ENCODE measurements at places on chromosomes 13 and 19.

GRCh38 chr13:20090349-20090748 lies 70.5 kb downstream of the GJA3 start:
- no peak for DNase-seq

GRCh38 chr13:49810567-49811526 lies 18.4 kb upstream of the KPNA3 start:
- DNase-seq = no peak

DNA sequence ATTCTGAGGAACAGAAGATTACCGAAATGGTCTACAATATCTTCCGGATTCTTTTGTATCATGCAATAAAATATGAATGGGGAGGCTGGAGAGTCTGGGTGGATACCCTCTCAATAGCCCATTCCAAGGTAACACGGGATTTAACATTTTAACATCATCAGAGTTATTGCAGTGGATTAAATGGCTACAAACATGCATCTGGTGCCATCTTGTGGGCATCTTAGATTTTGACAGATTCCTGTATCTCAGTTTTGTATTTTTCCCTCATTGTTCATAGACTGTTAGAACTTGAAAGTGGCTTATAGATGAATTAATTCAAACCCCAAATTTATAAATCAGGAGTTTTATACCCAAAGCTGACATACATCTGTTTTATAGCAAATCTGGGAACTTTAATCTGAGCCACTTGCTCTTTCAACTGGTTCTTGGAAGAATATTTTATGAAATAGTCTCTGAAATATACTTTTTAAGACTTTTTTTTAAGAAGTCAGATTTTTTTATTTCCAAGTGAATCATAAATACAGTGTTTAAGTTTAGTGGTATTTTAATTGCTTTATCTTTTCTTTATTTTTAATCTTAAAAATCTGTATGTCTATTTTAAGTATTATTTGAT lies 215.2 kb downstream of the NBEA start:
- no peak for DNase-seq

DNA sequence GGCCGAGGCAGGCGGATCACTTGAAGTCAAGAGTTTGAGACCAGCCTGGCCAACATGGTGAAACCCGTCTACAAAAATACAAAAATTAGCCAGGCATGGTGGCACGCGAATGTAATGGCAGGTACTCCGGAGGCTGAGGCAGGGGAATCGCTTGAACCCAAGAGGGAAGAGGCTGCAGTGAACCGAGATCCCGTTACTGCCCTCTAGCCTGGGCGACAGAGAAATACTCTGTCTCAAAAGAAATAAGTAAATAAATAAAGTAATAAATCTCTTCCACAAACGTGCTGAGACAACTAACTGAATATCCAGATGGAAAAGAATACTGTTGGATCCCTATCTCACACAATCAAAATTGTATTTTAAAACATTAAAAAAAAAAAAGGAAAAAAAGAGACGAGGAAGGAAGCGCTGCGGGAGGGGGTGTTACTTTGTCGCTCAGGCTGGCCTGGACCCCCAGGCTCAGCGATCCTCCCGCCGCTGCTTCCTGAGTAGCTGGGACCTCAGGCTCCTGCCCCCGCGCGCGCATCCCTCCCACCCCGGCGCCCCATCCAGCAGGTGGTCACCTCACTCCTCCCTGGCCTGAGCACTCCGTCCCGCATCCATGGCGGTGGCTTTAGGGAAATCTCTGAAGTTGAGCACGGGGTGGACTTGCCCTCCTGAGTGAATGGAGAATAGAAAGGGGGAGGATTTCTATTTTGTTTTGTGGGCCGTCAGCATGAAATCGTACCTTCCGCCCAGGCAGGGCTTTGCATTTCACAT lies 628 bp upstream of the ZNF813 start:
- peak; percentile 10 for DNase-seq
